Nephron progenitor cell (in vitro differentiated cells): ENCODE measurements at places on chromosomes 11 and 22.

GRCh38 chr11:15539645-15540044 lies 424.9 kb downstream of the INSC start:
- DNase-seq, result no peak

DNA sequence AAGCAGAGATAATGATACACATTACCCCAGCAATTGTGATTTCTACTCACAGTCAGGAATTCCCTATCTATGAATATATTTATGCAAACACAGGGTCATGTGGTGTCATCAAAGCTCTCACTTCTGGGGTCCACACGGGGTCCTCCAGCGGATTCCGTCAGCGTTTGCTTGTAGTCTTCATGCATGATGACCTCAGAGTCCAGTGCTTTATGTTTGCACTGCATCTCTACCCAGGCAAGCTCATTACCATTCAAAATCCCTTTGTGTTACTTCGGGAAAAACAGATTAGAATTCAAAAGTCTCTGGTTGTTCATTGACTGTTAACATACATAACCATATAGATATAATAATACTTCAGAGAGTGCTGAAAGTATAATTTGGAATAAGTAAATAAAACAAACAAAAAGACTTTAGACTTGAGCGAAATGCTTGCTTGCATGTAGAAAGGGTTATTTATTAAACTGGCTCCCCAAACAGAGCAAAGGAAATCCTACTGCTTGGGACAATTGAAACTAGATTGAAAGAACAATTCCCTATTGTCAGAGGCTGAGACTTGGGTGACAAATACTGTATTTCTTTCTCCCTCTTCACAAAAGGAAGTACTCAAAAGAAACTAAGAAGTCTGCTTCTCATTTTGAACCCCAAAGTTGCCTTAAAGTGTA lies 423.1 kb downstream of the ETS1 start:
- no peak for DNase-seq

DNA sequence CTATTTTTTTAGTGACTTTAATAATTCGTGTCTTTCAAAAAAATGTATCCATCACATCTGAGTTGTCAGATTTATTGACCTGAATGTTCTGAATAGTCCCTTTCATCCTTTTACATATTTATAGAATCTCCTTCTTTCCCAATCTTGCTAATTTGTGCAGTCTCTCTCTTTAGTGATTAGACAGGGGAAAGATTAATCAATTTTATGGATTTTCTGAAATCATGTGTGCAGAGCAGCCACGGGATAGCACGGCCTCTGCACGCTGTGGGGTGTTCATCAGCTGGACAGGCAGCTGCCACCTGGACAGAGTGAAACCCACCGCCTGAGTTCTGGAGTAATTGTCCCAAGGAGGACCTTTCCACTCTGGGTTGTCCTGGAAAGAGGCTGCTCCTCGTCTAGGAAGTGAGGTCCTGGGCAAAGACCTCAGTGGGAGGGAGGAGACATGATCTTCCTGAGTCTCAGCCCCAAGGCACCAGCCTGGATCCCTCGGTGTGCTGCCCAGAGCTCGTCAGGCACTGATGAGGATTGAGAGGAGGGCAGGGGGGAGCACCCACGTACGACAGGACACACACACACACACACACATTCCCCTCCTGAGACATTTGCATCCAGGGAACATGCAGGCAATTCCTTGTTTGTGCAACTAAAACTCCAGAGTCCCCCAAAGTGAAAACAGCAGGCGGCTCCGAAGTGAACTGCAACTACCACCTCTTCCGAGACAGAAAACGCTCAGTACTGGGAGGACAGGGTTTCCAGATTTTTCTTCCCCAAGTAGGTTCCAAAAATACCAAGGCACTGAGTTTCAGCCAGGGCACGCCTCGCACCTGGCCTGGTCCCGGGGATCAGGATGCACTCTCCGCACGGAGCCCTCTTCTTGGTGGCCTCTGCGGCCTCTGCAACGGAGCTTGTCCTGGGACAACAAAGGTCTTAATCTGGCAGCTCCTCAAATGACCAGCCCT lies 22.5 kb upstream of the KRTAP5-6 start:
- no peak for DNase-seq

DNA sequence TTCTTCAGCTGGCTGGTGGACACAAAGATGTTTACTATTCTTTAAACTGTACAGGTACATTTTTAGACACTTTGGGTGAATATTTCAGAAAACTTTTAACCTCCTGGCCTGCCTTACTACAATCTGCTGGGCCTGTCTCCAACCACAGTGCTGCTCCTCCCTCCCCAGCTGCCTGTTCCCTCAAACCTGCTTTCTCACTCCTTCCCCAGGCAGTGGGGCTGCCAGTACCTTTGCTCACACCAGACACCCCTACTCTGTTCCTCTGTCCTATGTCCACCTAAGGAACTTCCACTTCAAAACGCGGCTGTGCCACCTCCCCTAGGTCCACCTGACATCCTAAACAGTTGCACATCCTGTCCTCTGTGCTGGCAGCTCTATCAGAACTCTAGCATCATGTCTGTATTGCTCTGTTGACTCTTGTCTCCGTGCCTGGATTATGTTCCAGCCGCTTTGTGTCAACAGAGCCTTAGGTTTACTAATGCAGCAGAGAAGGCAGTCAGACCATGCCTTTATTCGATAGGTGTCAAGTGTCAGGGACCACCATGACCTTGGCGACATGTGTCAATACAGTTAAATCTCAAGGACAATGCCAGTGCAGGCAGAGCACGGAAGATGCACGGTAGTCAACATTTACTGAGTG lies 13.4 kb downstream of the ZP1 start:
- peak; percentile 25 for DNase-seq

GRCh38 chr11:125948278-125949051 lies 2.6 kb downstream of the VSIG10L2 start:
- no peak for DNase-seq

- DNase-seq, result no peak
Measured at GRCh38 chr11:78748918-78749690, 174.4 kb upstream of the NARS2 start.

- no peak for DNase-seq
Measured at GRCh38 chr22:39448205-39449054, 8.4 kb upstream of the MGAT3 start.

DNA sequence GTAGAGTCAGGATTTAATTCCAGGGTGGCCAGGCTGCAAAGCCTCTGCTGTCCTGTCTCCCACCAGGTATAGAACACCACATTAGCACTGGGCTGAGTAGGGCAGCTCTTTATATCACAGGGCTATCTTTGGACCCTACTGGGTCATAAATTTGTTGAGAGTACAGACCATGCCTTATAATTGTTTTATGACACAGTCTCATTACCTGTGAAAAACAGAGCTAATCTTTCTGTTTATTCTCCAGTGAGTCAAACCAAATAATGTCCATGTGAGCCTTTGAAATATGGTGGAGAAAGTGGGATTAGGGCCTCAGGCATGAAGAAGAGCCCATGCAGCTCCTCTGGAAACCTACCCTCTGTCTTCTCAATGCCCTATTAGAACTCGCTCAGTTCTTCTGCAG lies 49.6 kb upstream of the KIRREL3 start:
- DNase-seq, result no peak

GRCh38 chr11:94664346-94664745 lies 97.2 kb downstream of the PIWIL4 start:
- no peak for DNase-seq

DNA sequence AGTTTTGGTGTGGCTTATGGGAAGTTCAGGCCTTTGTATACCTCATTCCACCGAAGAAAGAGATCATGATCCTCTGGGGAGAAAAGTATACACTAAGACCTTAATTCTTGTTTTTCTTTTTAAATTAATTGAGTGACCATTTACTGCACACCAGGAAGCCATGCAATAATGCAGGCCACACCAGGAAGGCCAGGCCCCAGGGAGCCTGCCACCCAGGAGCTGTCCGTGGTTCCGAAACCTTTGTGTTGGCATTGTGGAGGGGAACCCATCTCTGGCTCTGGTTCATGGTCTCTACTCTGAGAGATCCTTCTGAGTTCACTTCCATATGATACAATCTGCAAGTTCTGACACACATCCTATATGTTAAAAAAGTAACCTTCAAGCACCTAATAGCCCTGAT lies 291.8 kb downstream of the MIAT start:
- peak; percentile 66 for DNase-seq

DNA sequence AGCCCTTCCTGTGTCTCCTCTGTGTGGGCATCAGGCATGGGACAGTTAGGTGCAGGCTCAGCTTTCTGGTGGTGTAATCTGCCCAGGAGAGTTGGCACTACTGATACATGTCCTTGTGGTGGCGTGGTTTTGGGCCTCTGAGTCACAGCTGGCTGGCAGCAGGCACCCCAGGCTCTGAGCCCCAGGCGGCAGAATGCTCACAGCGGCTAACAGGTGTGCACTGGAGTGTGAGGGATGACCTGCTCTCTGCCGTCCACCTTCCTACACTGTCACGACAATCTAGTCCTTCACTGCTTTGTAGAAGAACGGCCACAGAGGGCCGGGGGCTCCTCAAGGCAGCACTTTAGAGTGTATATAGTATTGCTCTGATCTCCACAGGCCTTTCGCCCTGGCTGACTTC lies 100.3 kb upstream of the PITPNB start:
- DNase-seq, result no peak

GRCh38 chr11:3796801-3797328 lies 489 bp downstream of the NUP98 start:
- no peak for DNase-seq

GRCh38 chr11:105156231-105156630 lies 16.7 kb upstream of the CARD18 start:
- no peak for DNase-seq

DNA sequence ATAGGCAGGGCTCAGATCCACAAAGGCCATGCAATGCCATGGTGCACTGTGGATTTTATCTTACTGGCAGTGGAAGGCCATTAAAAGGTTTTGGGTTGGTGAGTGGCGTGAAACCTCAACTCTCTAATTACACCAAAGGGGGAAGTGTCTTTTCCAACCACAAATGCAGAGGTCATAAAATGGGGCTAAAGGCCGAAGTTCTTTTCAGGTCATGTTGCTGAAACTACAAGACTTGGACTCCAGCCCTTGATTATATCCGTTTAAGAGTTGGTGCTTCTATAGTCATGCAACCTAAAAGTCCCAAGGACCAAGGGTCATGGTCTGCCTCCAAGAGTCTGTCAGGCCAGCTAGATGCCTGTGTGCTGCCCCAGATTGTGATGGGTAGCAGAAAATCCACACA lies 434.3 kb downstream of the RAB38 start:
- DNase-seq, result no peak

GRCh38 chr11:45817191-45817590 lies 12.2 kb downstream of the SLC35C1 start:
- no peak for DNase-seq

DNA sequence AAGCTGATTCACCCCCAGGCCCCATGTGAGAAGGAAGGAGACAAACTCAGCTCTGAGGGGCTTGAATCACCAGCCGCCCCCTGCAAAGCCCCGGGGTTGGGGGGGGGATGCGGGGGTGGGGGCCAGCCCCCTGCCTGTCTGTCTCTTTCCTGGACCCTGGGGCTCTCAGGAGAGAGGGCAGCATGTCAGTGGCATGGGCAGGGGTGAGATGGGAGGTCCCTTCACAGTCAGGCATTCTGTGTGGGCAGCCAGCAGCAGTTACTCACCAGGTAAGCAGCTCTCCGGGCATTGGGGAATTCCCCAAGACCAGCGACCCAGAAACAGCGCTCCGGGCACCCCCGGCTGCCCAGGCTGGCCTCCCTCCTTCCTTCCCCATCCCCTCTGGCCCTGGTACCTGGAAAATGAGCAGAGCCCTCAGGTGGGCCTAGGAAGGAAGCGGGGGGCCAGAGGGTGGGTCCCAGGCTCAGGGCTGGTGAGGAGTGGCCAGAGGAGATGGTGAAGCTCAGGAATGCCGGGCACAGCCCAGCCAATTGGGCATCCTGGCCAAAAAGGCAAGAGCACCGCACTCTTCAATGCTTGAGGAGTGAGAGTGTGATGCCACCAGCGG lies 4.2 kb upstream of the LIF start:
- no peak for DNase-seq

DNA sequence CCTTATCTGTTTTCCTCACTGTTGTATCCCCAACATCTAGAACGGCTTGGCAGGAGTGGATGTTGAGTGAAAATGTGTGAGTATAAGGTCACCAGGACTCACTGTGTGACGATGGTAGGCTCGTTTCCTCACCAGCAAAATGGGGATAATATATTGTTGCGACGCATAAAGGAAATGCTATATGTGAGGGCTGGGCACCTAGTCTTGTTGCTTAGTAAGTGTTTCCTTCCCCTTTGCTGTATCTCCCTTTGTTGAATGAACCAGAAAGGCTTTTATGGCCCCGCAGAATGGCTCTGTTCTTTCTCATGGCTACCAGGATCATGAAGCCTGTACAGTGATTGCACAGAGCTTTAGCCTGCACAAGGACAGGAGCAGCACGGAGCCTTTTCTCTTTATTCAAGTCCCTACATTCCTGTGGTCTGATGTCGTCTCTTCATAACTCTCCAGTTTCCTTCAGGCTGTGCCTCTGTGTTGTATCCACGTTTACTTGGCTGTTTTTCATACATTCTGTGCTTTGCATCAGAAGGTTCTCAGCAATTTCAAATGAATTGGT lies 5.4 kb downstream of the TNRC6B start:
- DNase-seq, result no peak

DNA sequence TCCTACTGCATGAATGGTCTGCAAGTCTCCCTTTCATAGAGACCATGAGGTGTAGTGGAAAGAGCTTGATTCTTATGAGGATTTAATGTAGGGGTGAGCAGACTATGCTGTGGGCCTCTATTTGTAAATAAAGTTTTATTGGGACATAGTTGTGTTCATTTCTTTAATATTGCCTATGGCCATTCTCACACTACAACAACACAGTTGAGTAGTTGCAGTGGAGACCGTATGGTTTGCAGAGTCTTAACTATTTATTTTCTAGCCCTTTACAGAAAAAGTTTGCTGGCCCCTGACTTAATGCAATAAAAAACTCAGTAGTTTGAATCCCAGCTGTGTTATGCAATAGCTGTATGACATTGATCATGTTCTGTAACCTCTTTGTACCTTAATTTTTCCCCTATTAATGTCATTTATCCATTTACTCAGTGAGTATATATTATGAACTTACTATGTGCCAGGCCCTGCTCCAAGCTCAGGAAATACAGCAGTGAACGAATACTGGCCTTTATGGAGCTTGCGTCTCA lies 106.3 kb downstream of the ATXN10 start:
- DNase-seq, result no peak

- no peak for DNase-seq
Measured at GRCh38 chr11:92550411-92550810, 325.8 kb downstream of the FAT3 start.
